ENCODE measurements at places on chromosomes 11 and 22. TPM values are rescaled to one million over a fixed set of nuclear protein-coding genes. Genes with fewer than 3 reads are reported as not detected.

The SAA1 gene
- total RNA-seq = not detected

The LRRC4C gene
- not detected for total RNA-seq

DNA sequence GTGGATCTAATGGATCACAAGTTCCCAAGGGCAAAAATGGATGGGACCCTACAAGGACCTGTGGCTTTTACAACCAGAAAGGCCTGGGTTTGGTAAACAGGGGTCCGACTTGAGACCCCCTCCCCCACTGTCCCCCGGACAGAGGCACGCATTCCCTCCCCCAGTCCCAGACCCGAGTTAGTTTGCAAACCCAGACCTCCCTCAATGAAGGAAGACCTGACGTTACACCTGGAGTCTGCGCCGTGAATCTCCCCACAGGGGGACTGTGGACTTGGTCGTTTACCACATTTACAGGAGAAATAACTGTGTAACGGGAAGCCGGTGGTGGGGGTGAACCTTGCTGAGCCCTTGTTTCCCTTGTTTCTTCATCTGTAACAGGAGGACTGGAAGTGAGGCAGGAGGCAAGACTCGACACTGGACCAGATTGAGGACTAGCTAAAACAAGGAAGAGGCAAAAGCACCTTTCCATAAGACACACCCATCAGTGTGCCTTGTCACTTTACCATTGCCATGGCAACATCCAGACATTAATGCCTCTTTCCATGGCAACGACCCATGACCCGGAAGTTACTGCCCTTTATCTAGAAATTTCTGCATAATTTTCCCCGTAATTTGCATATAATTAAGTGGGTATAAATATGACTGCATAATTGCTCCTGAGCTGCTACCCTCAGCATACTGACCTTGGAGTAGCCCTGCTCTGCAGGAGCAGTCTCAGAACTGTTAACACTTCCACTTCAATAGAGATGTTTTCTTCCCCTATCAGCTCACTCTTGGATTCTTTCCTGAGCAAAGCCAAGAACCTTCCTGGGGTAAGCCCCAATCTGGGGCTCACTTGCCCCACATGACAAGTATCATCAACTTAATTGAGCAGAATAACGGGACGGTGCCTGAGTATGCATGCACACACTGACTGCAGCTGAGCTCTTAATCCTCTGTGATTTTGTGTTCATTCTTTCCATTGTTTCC is 25.4 kb downstream of the PDGFB start:
- DNase-seq = no peak

The MEI1 gene
- total RNA-seq = 54.6 TPM

DNA sequence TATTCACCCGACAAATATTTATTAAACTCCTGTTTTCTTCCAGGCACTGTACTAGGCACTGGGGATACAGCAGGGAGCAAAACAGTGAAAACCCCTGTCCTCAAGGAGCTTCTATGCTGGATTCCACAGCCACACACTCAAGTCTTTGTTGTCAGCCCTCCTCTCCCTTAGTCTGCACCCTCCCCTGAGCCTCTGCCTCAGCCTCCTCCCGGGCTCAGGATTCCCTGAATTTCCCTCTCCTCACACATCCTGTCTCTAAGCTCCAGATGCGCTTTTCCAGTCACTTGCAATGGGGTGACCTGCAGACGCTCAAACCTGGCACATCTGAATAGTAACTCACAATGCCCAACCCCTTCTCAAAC is 13.5 kb upstream of the TUB start:
- no peak for DNase-seq

DNA sequence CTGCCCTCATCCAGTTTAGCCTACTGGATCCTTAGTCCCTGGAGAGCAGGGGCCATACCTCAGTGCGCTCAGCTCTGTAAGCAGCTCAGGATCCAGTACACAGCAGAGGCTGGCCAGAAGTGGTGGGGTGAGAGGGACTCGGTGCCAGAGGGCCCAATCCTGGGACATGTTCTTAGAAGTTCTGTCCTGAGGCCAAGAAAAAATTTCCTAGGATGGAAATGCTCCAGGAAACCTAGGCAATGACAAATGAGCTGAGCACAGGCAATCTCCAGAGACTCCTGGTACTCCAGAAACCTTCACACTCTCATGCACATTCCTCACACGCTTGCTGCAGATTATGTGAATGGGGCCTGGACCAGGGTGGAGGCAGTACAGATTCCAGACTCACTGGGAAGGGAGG is 89.6 kb downstream of the SERGEF start:
- DNase-seq = no peak

- no peak for DNase-seq
Measured at GRCh38 chr11:95567685-95568084, 221.9 kb downstream of the FAM76B start.

- DNase-seq = no peak
Measured at GRCh38 chr11:65612691-65613090, 1.3 kb downstream of the MAP3K11 start.

GRCh38 chr22:23069502-23070357 is 589 bp upstream of the GNAZ start:
- peak; percentile 82 for DNase-seq

GRCh38 chr22:20650294-20651207 is 123.4 kb upstream of the SERPIND1 start:
- no peak for DNase-seq

The SLC5A12 gene
- not detected for total RNA-seq

DNA sequence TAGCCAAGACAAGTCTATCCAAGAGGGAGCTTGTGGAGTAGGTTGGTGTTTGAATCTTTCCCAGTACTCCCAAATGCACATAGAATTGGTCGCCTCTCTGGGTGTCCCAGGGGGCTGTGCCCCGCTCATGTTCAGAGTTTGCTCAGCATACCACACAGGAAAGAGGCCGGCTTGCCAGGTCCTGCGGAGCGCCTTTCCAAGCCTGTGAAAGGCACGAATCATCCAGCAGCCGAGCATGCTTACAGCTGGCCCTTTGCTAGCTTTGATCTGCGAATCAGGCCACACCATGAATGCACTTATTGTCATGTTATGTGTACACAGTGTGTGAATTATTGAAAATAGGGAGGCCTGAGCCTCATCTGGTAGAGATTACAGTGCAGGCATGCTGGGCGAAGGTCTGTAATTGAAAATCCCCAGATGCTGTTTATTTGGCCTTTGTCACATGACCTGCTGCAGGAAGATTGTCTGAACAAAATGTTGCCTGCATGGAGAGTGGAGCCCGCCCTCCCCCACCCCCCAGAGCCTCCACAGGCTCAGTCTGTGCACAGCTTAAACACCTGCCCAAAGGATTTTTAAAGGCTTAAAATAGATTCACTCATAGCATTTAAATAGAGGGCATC is 163.3 kb upstream of the RASSF10 start:
- DNase-seq = no peak

GRCh38 chr11:44687388-44687787 is 39.4 kb upstream of the TSPAN18 start:
- no peak for DNase-seq

GRCh38 chr11:72155751-72156150 is 20.2 kb downstream of the FOLR3 start:
- no peak for DNase-seq

- DNase-seq = no peak
Measured at GRCh38 chr11:128372977-128373376, 214.4 kb downstream of the ETS1 start.

Measured in activated CD4-positive, alpha-beta T cell treated with anti-CD3 and anti-CD28 coated beads, Interleukin-2, amount 10 ng/mL, durations not matched to agents 7 days and 5 days (primary cell).